Stimulated activated CD4-positive, alpha-beta T cell treated with anti-CD3 and anti-CD28 coated beads, Interleukin-15, amount 100 ng/mL, for 1 hour (primary cell): ENCODE measurements at places on chromosomes 3 and 15.

GRCh38 chr3:2770451-2770850 lies 339.7 kb downstream of the IL5RA start:
- no peak for DNase-seq

- DNase-seq = no peak
Measured at GRCh38 chr3:148792516-148792915, 35.1 kb upstream of the CPB1 start.

DNA sequence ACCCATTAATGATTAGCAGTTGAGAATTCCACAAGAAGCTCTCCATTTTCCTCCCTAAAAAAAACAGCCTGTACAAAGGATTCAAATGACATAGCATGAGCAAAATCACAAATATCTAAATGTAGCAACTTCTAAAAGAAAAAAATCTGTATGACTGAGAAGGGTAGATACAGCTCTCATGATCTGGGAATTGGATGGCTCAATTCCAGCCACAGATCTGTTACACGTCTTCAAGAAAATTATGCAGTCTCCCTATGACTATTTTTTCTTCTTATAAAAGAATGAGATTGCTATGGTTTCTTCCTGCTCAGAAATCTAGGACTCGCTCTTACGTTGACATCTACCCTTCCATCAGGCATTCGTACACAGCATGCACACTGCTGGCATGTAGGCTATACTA lies 71.5 kb downstream of the PLCH1 start:
- DNase-seq = no peak

DNA sequence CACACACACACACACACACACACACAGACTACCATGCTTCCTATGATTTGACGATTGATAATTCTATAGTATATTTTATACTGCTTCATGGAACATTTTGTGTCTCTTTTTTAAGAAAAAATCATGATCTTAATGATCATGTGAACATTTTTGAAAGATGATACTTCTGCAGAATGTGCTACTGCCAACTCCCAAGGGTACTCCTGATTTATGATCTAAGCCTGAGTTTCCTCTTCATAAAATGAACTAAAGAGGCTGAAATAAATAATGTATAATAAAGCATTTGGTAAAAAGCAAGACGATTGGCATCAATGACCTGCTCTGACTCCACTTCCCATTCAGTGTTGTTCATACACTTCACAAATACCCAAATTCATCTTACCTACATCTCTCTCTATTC lies 333.8 kb upstream of the RBMS3 start:
- no peak for DNase-seq

DNA sequence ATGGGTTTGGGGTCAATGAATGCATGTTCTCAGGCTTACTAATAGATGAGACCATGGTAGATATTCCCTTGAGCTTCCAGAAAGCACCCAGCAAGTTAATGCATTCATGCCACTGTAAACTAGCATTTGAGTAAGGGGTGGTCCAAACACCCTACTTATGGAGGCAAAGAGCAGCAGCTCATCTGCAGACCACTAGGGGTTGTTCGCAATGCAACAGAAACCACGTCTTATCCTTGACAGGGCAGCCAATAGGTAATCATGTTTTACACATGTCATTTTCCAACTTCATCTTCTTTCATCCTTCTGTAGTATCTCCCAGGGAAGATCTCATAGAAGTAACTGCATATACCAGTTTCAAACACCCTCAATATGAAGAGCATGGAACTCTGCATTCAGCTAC lies 330.2 kb downstream of the RORA start:
- no peak for DNase-seq

DNA sequence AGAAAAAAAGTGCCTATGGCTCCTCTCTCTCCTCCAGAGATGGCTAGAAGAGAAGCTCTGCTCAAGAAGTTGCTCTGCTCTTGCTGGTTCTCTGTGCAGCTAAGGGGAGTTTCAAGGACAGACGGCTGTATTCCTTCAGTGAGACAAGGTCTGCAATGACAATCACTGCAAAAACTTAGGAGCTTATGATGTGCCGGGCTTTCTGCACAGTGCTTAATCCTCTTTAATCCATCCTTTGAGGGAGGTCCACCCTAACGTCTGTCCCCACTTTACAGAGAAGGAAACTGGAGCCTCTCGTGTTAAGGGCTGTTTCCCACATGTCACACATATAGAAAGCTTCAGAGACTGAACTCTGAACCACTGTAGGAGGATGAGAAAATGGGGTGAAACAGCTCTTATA lies 260.6 kb downstream of the MEX3B start:
- DNase-seq = no peak

DNA sequence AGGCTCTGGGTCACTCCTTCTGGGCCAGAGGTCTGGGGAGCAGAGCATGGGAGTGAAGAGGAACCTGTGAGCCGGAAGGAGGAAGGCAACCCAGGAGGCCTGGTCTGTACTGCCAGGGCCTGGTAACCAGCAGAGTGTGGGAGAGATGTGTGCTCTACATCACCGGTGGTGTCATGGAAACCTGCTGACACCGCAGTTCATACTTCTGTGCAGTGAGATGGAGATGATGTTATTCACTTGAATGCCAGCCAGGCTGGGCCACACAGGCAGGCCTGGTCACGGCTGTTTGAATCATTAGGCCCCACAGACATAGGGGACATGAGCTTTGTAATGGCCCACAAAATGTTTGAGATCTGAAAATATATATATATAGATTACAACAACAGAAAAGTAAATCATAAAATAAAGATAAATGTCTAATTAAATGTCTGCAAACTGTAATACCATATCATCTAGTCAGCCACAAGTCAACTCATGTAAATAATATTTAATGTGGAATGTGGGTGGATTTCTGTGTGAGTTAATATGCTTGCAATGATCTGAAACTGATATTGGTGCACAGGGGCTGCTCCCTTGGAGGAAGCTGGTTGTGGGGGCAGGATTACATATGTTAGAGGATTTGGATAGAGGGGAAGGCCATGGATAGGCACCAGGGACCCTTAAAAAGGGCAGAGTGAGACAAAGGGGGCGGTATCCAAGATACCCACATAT lies 108.5 kb upstream of the PFN2 start:
- DNase-seq = no peak

GRCh38 chr3:123745184-123745855 lies 138.8 kb downstream of the MYLK start:
- no peak for DNase-seq

DNA sequence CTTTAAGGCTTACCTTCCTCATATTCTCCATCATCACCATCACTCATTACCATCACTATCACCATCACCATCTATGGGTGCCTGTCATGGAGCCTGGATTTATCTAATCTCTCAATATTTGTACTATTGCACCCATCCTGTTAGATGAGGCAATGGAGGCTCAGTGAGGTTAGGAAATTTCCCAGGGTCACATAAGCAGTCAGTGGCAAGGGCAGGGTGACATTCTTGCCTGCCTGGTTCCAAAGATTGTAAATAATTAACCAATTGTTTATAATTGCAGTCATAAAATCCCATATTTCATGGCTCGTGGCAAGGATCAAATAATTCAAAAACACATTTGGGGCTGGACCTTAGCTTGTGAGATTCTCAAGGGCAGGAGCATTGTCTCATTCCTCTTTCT lies 55.2 kb downstream of the MGLL start:
- no peak for DNase-seq

GRCh38 chr3:131962982-131963381 lies 71.8 kb downstream of the CPNE4 start:
- no peak for DNase-seq

DNA sequence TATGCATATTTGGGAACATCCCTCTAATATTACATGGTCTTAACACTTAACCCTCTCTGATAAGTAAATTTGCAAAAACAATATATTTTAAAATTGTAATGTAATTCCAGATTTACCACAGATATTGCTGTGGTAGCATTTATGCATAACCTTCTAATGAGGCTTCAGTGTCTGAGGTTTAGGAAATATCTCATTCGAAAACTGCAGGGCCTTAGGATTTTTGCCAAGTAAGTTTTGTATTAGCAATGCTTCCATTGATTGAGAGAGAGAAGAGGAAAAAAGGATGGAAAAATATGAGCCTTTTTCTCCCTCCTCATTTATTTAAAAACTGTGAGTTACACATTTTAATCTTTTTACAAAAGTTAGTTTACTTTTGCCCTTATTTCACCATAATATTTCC lies 294.6 kb downstream of the EPHA3 start:
- no peak for DNase-seq

- no peak for DNase-seq
Measured at GRCh38 chr3:38805004-38805403, 11.0 kb downstream of the SCN10A start.

DNA sequence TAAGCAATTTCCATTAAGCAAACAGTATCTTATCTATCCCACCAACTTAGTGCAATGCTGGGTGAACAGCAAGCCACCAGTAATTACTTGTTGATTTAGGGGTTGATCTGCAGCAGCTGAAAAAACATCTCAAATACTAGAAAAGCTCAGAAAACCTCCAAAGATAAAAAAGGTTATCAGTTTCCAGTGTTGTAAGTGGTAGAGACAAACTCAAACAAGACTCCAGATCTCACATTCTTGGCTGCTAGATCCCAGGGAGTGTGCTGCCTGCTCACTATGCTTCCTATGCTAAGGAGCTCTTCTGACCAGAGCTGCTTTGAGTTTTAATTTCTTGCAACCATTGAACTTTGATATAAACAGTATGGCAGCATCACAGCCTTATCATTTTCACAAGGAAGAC lies 11.3 kb downstream of the B3GALNT1 start:
- no peak for DNase-seq
